ENCODE measurements at places on chromosomes 1 and 21.

GRCh38 chr1:119966020-119966419, 69.7 kb upstream of the ADAM30 start:
- no peak for DNase-seq

DNA sequence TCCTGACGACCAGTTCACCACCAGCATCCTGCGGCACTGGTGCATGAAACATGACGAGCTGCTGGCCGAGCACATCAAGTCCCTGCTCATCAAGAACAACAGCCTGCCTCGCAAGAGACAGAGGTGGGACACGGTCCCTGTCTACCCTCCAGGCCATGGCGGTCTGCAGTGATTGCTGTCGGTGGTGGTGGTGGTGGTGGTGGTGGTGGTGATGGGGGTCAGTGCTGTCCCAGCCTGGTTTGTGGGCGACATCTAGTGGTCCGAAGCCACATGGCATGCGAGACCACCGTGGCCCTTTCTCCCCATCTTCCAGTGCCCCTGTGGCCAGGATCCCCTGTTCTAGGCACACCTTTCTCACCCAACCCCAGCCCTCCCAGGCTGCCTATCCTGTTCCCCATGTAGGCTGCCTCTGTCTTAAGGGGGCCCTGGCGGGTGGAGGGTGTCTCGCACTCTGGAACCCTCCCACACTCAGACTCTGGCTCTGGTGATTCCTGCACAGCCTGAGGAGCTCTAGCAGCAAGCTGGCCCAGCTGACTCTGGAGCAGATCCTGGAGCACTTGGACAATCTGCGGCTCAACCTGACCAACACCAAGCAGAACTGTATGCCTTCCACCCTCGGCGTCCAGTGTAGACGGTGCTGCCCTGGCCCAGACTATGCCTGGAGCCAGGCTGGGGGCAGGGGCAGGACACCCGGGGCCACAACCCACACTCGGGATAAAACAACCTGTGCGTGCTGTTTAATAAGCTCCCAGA, 3.2 kb upstream of the SLC27A3 start:
- DNase-seq: no peak

DNA sequence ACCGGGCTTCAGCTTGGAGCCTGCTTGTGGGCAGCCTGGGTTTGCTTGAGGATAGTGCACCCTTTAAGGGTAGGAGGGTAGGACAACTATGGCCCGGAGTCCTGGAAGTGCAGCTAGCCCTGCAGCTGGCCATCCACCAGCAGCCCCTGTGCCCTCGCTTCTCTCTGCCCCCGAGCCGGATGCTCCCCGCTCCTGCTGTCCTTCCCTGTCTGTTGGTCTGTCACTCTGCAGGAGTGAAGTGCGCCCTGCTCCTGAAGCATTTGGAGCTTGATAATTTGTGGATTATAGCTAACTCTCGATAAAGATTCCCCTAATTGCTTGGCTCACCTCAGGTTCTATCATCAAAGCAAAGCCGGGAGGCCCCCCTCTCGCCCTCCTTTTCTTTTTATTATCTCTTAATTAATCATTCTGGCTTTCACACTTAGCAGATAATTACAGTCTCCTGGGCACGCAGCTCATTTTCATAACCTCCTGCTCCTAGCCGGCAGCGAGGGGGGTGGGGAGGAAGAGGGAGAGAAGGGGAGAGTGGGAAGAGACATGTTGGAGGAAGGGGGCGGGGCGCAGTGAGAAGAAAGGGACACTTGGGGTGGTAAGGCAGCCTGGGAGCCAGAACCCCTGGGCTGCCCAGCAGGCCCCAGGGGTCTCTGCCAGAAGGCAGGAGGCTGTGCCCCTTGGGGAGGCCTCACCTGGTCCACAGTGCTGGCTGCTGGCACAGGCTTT, 14.4 kb downstream of the KIRREL1 start:
- DNase-seq: no peak

DNA sequence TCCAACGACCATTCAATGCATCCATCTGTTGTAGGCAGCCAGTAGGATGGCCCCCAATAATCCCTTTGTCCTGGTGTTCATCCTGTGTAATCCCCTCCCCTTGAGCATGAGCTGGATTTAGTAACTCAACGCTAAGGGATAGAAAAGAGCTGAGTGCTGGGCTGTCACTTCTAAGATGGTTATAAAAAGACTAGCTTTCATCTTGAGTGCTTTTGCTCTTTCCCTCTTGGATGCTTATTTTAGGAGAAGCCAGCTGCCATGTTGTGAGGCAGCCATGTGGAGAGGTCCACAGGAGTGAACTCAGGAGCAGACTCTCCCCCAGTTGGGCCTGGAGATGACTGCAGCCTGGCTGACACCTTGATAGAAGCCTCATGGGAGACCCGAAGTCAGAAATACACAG, 401.5 kb downstream of the VAV3 start:
- DNase-seq: no peak

DNA sequence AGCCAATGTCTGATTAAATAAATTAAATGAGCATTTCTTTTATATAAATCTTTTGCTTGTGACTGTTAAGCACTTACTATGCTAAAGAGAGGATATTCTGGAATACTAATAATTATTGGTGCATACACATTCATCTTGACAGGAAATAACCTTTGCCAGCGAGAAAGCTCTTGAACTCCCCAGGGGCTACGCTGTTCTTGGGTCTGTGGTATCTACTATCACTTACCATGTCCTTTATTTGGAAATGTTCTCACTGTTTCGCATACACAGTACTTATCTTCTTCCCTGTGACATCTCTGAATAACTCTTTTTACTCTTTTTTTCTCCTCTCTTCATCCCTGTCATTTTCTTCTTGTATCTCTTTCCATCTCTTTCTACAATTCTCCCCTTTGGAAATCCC, 178.7 kb downstream of the GABPA start:
- no peak for DNase-seq

- DNase-seq: no peak
Observed at GRCh38 chr21:28358170-28358569, 634.5 kb downstream of the LTN1 start.

- no peak for DNase-seq
Observed at GRCh38 chr1:154743526-154744036, 126.5 kb downstream of the KCNN3 start.

GRCh38 chr1:244173240-244173639, 122.2 kb downstream of the ZBTB18 start:
- no peak for DNase-seq

- no peak for DNase-seq
Observed at GRCh38 chr1:224852901-224853568, 76.4 kb upstream of the DNAH14 start.

DNA sequence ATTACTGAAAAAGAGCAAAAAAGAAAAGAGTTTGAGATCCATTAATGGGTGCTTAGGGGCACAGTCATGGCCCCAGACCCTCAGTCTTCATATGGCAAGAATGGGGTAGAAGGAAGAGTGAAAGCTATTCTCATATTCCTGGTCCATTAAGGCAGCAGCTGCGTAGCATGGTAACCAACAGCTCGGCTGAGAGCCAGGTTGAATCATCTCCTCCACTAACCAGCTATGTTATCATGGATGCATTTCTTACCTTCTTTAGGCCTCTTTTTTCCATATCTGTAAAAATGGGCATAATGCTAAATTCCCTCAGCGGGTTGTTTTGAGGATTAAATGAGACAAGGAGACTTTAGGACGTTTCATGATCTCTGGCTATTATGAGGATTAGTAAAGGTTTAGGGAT, 15.0 kb upstream of the SARS1 start:
- DNase-seq: no peak

DNA sequence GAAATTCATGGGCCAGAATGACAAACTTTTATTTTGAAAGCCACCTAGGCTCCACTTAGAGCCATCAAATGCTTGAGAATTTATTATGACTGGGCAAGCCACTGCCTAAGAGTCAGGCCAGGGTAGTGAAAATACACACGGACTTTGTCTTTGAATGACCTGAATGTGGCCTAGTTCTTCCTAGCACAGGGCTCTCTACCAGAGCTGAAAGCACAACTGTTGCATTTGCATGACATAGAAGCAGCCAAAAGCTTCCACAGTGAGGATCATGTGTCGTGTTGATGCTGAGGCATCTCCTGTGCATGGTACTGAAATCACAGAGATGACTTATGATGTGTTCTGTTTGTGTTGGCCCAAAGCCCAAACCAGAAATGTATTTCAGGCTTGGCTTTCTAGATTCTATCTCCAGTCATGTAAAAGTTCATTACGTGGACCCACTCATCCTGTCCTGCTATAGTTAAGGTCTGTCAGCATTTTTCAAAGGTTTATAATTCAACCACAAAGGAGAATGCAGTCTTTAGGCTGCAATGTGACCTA, 164.0 kb upstream of the UBE2U start:
- peak; percentile 100 for DNase-seq

GRCh38 chr1:170332801-170333200, 187.0 kb downstream of the NTMT2 start:
- DNase-seq: no peak

DNA sequence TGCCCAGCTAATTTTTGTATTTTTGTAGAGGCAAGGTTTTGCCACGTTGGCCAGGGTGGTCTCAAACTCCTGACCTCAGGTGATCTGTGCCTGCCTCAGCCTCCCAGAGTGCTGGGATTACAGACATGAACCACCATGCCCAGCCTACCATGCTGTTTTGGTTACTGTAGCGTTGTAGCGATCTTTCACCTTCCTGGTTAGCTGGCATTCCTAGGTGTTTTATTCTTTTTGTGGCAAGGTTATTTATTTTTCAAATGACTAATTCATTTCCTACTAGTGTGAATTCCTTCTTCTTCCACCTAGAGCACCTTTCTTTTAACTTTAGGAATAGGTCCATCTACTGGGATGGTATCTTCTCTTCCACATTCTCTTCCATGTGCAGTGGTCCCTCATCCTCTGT, 29.3 kb downstream of the TMEM200B start:
- DNase-seq: no peak

DNA sequence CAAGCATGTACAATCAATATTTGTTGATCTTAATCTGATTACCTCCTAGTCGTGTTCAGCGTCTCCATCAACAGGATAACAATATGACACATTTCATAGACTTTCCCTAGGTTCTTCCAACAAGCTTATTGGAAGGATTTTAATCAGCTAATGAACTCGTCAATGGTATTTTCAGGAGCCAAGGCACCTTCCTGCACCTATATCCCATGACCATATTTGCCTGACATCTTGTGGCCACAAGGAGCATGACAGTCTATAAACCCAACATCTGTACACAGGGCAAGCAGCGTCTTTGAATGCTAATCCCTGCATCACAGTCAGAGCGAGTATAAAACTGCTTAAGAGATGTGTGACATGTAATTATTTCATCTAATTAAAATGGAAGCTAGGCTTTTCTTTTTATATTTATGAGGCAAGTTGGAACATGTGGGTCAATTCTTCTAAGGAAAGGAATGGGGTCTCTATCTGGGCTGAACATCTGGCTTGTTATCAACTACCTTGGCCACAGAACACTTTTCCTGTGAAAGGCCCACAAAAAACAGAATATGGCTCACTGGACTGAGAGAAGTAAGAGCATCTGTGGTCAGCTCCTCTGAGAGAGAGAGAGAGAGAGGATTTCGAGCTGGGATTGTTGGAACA, 388.8 kb downstream of the NTNG1 start:
- peak; percentile 17 for DNase-seq

DNA sequence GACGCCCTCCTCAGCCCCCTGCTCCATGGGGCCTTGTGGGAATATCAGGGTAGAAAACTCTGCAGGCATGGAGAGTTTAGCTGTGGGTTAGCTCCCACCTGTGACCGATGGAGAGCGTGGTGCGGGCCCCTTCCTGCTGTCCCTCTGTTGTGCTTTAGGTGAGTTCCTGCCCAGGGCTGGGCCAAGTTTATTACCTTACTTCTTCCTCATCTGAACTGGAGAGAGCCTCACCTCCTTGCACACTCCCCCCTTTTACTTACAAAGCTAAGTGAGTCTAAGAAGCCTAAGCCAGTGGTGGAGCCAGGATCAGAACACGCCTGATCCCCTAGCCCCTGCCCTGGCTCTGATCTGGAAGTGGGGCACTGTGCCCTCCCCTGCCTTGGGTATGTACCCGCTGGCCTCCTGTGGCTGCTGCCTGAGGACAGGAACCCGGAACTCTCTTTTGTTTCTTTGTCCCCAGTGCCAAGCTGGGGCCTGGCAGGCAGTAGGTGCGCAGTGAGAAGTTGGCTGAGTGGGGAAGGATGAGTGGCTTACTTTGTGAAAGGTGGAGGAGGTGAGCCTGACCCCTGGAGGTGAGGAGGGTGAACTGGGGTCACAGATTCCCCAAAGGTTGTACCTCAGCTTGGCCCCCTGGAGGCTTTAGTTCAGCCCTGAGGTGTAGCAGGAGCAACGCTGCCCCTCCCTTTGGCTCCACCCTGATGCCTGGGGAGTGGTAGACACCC, 32.9 kb downstream of the ARHGEF10L start:
- no peak for DNase-seq

DNA sequence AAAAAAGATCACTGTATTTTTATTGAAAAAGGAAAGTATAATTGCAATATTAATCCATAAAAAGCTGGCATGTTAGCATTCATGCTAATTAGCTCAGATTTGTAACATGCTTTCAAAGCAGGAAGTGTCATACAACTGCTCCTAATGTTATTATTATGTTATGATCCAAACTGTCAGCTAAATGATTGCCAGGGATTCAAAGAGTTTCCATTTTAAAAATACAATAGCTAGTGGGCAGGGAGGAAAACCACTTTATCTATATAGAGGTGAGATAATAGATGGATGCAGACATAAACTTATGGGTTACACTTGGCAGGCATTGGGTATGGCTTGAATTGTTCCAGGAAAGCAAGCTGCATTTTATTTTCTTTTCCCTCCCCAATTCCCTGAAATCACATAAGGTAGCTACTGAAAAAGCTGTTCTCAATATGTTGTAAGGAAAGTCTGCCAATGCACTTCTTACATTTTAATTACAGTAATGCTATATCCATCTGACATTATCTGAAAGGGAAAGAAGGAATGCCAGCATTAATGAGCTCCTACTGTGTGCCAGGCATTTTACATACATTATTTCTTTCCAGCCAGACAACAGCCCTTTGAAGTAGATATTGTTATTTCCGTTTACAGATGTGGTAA, 9.8 kb upstream of the MYSM1 start:
- no peak for DNase-seq

- no peak for DNase-seq
Observed at GRCh38 chr1:162872981-162873380, 12.0 kb upstream of the CCDC190 start.

DNA sequence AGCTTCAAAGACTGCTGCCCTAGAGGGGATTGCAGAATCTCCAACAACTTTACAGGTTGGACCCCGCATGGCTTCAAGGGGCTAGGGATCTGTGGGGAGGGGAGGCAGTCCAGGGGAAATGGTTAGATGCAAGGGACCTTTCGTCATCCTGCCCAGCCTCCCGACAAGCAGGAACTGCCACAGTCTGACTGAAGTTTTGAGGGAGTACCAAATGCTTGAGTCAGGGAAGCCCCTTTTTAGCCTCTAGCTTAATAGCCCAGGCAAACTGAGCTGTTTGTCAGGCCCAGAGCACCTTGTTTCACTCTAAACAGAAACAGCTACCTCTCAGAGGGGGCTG, 1.1 kb downstream of the TOR3A start:
- no peak for DNase-seq

- no peak for DNase-seq
Observed at GRCh38 chr1:230752407-230752806, 5.2 kb downstream of the CAPN9 start.

GRCh38 chr1:94994805-94995204, 67.9 kb upstream of the CNN3 start:
- no peak for DNase-seq
